Mesothelial cell of epicardium (in vitro differentiated cells): ENCODE measurements at places on chromosomes 2 and 18.

- no peak for DNase-seq
These were observed 5.0 kb downstream of the KCTD1 start for GRCh38 chr18:26543373-26543772.

DNA sequence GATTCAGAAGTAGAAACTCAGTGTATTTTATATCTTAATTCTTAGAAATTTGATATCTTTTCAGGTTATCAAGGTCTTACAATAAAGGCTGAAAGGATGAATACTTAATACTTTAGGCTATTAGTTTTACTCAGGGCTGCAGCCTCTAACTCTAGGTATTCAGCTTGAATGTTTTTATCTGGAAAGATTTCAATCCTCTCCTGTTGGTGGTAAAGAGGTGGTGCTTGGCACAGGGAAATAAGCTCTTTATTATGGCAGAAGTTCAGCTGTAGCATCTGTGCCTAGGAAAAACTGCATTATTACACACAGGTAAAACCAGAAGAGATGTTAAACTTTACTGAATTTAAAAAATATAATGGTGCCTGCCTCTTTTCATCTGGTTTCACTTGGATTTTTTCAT is 11.1 kb downstream of the ACVR2A start:
- no peak for DNase-seq

- no peak for DNase-seq
These were observed 209.5 kb downstream of the UBE2E3 start for GRCh38 chr2:181189951-181190350.

- no peak for DNase-seq
These were observed 186.4 kb downstream of the MREG start for GRCh38 chr2:215826838-215827441.

DNA sequence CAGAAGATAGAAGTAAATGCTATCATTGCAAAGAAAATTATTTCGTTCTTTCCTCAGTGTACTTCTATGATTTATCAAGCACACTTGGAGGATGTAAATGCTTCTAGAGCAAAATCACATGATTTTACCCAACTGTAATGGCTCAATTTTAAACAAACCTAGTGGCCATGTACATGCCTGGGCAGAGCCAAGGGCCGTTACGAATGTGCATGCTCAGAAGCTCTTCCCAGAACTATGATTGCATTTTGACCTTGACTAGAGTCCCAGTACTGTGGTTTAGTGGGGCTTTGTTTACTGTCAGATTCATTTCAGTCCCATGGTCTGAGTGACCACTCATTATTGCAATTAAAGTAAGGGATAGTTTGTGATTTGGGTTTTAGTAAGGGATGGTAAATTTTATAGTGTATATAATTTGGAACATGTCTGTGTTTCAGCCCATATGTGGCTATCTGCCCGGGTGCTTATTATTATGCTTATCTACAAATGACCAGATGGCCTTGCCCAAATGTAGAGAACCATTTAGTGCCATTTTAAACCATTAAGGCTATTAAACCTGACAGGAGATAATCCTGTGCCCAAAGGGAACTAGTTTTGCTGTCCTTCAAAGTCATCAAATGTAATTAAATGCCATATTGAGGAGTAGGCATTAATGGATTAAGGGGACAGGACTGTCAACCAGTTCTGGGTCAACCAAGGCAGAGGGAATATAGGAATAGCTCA is 239.1 kb downstream of the ICOS start:
- no peak for DNase-seq

DNA sequence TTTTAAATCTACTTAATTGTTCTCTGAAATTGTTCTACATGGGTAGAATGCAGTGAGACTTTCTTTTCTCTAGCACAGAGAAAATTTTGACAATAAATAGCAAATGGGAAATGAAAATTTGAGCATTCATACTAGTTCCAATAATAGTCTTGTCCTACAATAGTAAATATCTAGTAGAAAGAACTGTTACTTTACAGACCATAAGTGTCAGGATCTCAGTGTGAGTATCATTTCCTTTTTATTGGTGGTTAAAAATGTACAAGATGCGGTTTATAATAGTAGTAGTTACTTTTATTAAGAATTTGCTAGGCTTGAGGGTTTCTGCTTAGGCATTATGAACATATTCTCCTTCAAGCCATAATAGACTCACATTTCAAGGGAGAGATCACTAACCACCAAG is 43.2 kb downstream of the KCNE4 start:
- DNase-seq: no peak

DNA sequence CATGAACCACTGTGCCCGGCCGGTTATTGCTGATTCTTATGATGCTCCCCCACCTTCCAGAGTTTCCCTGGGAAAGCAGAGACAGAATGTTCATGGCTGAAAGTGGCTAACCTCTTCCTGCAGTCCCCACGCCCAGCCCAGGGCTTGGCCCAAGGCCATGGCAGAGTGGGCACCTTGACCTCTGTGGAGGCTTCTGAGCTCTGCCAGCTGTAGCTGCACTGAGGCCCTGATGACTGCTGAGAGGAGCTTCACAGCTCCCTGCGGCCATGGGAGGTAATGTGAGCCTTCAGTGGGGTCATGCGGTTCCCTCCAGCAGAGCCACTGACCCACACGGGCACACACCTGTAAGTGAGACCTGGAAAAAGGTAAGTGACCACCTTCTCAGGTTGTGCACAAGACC is 13.3 kb downstream of the EFHD1 start:
- no peak for DNase-seq

GRCh38 chr2:152479282-152479681 is 144.3 kb downstream of the FMNL2 start:
- no peak for DNase-seq

GRCh38 chr18:49032189-49032584 is 81.4 kb upstream of the SMAD7 start:
- DNase-seq: no peak

GRCh38 chr2:26274058-26274613 is 29.4 kb downstream of the HADHB start:
- no peak for DNase-seq

- DNase-seq: no peak
These were observed 31.9 kb downstream of the PSME4 start for GRCh38 chr2:53938904-53939303.

DNA sequence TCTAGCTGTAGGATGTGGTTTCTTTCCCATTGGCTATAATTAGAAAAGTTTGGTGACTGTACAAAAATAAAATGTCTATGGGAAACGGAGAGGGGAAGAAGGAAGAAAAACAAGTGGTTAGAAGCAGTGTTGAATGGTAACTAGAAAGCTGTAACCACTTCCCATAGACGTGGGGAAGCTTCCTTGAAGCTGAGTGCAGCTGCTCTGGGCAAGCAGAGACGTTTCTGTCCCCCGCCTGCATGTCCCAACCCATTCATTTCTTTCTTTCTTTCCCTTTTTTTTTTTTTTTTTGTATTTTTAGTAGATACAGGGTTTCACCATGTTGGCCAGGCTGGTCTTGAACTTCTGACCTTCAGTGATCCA is 367.8 kb upstream of the HS6ST1 start:
- DNase-seq: no peak

DNA sequence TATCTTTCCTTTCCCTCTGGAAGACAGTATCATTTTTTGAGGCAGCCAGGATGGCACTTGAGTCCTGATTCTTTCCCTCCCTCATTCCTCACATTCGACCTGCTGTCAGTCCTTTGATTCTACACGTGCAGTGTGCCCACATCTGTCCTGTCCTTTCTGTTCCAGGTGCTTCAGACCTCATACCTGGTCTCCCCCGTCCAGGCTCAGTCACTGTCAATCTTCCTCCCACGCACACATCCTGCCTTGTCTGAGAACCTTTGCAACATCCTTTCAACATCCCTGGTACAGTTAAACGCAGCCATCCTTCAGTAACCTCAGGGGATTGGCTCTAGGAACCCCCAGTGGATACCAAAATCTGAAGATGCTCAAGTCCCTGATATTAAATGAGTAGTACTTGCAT is 10.1 kb downstream of the BCL2 start:
- no peak for DNase-seq

DNA sequence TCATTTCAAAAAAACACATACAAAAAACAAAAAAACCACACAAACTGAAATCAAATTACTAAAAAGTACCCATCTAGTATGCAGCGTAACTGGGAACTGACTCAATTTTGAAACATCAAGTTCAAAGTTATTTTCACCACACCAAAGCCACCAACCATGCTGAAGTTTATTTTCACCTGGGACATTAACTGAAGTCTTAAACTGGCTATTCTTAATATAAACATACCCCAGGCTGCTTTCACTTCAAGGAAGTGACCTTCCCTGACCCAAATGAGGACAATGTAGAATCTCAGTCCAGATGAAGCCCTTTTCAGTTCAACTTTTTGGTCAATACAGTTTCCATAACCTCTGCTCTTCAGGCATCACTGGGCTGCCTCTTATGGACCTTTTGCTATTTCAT is 84.6 kb downstream of the PIGN start:
- DNase-seq: no peak

GRCh38 chr2:8548065-8548618 is 133.7 kb upstream of the ID2 start:
- DNase-seq: no peak

DNA sequence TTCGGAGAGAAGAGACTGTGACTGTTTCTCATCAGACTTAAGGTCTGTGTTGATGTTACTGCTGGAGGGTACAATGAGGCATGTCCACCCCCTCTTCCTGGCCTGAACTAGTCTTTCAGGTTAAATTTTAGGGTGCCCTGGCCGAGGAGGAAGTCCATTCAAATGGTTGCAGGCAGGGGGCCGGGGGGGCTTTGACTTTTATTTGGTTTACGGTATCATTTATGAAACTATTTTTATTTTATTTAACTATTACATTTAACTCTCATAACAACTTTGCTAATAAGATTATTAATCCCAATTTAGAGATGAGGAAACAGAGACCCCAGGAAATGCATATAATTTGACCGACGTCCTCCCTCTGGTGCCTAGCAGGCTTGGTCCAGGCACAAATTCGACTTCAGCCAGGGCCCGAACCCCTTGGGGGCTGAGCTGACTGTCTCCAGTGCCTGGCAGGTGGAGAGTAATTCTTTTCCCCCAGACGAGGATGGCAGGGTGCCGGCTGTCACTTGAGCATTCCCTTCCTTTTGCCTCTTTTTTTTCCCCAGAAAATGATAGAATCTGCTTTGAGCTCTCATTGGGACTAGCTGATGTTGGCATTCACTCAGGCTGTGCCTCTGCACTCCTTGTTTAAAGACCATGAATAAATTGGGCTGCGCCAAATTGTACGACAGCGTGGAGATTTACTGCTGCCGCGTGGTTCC is 255.3 kb upstream of the SALL3 start:
- DNase-seq: no peak

DNA sequence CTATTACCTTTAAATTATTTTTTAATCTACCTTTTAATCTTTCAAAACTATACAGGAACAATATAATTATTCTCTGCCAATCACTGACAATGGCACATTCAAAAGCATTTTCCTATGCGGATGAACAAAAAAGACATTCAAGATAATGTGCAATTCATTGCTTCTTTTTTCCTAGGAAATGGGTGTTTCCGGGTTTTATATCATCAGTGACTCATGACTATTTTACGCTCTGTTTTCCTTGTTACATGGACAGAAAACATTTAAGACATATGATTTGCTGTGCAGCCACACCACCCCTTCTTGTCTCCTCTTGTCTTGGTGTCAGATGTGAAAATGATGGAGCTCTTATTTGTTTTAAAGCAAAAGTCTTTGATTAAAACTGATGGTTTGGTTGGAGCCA is 184.7 kb upstream of the LINC00305 start:
- DNase-seq: no peak

GRCh38 chr2:3051266-3051665 is 326.4 kb downstream of the EIPR1 start:
- no peak for DNase-seq

DNA sequence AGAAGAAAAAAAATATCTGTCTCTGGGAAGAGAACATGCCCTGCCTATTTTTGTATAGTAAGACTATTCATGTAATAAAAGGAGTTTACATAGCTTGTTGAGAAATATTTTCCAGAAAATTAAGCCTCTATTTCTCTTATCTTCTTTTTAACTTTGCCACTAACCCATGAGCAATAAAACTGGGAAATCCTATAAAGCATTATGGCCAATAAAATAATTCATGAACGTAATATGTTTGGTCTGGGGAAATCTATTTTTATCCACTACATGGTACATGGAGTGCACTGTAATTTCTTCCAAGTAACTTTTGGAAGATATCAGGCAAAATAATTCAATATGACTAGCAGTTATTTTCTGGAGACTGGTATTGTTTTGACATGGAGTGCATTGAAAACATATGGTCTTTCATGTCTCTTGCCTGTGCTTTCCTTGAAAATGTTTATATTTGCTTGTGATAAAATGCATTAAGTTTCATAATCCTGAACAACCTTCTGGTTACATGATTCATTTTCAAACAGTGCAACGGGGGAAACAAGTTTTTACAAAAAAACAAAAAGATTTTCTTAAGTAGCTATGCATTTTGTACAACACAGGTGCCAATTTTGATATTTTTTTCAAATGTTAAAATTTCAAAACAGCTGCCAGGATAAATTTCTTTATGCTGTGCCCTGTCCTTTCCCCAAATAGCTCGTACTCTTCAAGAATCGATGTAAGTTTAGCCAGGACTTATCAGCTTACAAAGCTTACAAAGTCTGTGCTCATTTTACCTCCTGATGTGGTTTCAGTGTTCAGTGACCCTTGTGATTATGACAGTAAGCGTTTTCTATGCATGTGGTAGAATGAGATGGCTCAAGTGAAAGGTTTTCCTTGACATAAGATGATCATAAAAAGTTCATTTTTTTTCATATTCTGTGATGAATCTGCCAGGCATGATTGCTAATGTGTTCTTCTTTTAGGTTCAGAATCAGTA is 194.5 kb downstream of the UBE2E3 start:
- no peak for DNase-seq
